Activated naive CD4-positive, alpha-beta T cell (primary cell): ENCODE measurements at places on chromosomes 11 and 22.

DNA sequence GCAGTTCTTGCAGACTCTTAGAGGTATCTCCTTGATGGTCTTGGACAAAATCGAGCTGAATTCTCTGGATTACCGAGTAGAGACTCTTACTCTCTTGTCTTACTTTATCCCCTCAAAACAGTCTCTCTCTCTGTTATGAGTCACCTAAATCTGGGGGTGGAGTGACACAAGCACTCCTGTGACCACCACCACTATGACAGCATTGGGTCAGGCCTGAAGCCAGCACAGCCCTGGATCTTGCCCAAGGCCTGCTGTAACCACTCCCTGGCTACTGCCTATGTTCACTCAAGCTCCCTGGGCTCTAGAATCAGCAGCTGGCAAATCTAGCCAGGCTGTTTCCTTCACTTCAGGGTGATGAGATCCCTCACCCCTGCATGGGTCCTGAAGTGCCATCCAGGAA lies 662.5 kb downstream of the LUZP2 start:
- no peak for DNase-seq

- DNase-seq, result no peak
Measured at GRCh38 chr11:72754544-72755155, 2.4 kb upstream of the ARAP1 start.

DNA sequence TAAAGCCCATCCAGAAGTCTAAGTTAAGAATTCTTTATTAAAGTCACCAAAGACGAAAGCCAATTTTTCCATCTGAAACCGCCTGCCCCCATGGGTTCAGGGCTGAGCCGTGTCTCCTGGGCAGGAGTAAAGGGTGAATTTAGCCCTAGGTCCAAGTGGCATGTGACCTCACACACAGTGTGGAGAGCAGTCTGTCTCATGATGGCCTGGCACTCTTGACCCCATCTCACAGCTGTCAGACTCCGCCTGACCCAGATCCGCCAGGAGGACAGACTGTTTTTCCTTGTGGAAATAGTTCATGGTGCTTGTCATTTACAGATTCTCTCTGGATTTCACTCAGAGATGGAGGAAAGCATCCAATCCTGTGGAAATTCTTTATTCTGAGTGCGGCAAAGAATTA lies 109.7 kb downstream of the GALNT18 start:
- no peak for DNase-seq

DNA sequence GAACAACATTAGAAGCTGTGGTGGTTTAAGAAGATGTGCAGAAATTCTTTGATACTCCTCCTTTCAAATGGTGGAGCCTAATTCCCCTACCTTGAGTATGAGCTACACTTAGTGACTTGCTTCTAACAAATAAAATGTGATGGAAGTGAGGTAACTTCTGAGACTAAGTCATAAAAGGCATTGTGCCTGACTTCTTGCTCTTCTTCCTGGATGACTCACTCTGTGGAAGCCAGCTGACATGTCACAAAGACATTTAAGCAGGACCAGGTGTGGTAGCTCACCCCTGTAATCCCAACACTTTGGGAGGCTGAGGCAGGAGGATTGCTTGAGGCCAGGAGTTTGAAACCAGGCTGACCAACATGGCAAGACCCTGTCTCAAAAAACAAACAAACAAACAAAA lies 3.9 kb upstream of the PLA2G3 start:
- no peak for DNase-seq

GRCh38 chr11:86896441-86896841 lies 58.8 kb downstream of the FZD4 start:
- no peak for DNase-seq

DNA sequence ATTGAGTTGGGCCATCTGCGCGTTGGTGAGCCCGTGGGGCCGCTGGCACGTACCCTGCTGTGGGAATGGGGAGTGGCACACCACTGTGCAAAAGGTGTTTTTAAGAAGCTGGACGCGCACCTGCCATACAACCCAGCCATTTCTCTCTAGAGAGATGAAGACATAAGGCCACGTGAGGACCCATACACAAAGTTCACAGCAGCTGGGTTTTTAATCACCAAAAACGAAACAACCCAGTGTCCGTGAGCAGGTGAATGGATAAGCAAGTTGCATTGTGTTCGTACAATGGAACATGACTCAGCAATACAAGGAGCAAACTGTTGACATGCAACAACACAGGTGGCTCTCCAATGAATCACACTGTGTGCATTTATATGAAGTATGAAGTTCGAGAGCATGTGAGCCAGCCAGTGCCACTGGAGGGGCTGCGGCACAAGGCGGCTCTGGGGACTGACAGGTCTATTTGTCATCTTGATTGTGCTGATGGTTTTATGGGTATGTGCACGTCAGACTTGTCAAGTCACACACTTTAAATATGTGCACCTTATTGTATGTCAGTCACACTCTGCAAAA lies 30.6 kb upstream of the PANX2 start:
- no peak for DNase-seq

- no peak for DNase-seq
Measured at GRCh38 chr11:86497310-86497709, 122.6 kb downstream of the CCDC81 start.

GRCh38 chr22:29710922-29711593 lies 8.7 kb upstream of the CABP7 start:
- DNase-seq, result no peak

DNA sequence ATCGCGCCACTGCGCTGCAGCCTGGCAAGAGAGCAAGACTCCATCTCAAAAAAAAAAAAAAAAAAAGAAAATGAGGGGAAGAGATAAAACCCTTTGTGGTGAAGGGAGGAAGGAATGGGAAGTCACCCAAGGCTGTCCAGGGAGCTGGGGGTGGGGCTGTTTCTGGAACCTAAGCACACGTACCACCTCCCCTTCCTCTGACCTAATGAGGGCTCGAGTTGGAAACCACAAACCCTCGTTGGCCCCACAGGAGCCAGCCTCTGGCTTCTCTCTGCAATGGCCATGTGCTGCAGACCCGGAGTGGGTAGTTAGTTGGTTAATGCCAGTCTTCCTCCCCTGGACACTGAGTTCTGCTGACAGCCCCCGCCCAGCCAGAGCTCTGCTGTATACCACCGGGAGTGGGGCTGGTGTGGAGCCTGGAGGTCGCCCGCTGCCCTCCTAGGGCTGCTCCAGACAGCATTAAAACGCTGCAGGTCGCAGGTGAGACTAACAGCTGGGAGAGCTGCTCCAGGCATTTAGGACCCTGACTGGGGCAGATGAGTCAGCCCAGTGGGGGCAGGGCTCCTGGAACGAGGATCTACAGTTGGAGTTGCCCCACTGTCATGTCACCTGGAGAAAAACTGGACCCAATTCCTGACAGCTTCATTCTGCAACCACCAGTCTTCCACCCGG lies at the start of gene LGALS12:
LGALS12 (plus strand) TSS at position 228 of the 672 bp plus-strand sequence; CDS start at position 603, 375 bp downstream.
- no peak for DNase-seq

GRCh38 chr22:41504397-41504796 lies 35.5 kb downstream of the ACO2 start:
- no peak for DNase-seq

GRCh38 chr11:96218006-96218405 lies 125.0 kb downstream of the MAML2 start:
- DNase-seq, result no peak

DNA sequence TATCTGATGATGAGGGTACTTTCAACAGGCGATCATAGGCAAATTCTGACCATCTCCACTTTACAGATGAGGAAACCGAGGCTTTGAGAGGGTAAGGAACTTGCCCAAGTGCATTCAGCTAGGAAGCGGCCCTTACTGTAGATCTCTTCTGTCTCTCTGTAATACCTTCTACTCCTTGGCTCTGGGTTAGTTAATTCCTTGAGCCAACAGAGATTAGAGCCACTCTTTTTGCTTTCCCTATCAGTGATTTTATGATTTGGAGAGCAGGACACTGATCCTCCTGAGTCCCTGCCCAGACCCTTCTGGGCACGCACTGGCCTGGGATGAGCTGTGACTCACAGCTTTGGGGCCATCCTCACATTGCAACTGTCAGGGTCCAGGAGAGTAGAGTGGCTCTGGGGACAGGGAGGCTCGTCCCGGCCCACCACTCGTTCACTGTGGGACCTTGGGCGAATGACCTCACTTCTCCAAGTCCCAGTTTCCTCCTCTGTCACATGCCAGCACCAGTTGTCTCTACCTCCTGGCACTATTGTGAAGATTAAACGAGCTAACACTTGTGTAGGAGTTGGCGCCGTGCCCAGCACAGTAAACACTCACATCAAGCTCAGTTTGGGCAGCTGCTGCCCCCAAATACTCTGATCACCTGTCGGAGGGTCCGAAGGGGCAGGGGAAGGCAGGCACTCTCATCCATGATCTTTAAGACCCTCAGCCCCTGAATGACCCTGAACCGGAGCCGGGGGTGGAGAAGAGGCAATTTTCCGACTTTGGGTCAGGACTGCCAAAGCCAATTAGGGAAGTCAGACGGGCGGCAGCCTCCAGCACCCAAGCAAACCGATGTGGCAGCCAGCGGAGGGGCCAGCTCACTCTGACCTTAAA lies 235.0 kb downstream of the MIAT start:
- no peak for DNase-seq

GRCh38 chr22:26662160-26662559 lies 4.8 kb downstream of the MIAT start:
- DNase-seq, result no peak

GRCh38 chr11:109894242-109894641 lies 198.9 kb upstream of the ZC3H12C start:
- no peak for DNase-seq

GRCh38 chr22:46125816-46126765 lies 24.2 kb upstream of the PPARA start:
- no peak for DNase-seq

- no peak for DNase-seq
Measured at GRCh38 chr22:30602049-30602448, 4.9 kb upstream of the TCN2 start.

GRCh38 chr11:115911613-115912346 lies 407.6 kb upstream of the CADM1 start:
- no peak for DNase-seq

DNA sequence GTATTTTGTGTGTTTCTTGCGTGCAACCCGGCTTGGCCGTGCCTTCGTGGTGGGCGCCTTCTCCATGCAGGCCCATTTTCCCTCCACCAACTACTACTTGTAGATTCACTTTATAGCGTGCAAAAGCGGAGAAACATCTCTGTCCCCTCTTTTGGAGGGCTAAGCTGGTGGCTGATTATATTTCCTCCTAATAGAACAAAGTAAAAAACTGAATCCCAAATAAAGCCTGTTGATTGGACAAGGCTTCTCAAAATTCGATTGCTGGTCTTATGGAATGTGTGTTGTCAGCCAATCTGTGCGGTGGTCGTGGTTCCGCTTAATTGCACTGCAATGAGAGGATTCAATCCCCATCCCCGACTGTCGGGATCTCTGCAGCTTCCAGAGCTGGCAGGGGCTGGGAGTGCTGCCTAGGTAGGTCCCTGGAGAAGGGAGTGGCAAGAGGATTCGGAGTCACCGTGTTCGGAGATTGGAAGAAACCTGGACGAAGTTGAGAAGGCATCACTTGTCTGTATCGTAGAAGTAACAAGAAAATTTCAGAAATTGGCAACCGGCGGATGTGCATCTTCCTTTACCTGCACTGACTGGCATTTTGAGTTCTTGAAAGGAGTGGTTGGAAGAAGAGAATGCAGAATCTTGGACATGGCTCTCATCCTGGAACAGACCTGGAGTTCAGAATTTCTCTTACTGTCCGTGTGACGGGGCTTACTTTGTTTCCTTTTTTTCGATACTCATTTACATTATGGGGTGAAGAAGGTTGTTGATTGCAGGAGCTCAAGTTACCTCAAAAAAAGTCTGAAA lies 1.1 kb downstream of the HMGXB4 start:
- no peak for DNase-seq

DNA sequence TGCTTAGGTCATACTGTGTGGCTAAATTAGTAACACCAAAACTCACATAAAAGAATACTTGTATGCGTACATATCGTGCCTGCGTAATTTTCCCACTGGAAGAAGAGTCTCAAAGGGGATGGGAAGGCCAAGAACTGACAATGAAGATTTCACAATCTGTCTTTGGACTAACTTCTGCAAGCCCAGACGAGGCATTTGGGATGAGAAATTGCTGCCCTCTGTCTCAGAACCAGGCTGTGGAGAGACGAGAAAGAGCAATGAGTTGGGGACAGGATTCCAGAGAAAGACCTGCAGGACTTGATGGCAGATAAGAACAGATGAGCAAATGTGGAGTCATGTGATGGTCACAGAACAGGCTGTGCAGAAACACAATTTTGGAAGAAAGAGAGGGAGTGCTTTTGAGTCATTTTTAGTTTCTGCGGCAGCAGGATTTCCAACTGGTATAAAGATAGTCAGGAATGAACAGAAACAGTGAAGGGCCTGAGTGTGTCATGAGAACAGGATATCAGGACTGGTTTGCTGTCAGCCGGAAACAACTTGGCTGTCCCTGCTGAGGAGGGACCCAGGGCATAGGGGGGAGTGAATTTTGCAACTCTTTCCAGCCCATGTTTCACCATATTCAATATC lies 82.7 kb upstream of the CTSC start:
- no peak for DNase-seq

- DNase-seq, result no peak
Measured at GRCh38 chr22:47495110-47495509, 732.7 kb downstream of the TBC1D22A start.

DNA sequence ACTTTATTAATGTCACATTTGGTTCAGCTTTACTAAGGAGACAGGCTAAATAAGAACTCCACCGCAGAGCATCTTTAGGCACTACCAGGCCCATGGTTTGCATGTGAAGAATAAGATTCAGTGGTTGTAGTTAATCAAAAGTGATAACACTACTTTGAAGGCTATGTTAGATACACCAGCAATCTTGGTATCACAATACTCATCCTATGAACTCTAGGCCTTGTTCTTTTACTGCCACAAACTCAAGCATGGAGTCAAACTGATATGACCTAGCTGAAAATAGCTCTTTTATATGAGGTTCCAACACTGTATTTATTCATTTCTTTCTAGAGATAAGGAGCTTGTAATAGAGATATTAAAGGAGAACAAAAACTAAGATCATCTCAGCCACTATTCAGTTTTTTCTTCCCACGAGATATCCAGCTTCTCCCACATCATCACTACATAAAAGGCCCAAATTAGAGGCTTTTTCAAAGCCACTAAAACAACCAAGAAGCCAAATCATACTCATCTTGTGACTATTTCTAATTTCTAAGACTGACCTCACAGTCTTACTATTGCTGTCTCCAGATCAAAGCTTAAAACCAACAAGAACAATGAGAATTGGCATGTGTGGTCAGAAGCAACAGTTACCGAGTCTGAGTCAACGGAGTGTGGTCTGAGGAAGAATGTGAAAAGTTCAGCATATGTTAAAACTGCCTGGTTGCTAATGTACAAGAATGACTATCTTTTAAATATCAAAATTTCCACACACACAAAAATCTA lies 25.1 kb upstream of the GUCY1A2 start:
- no peak for DNase-seq

GRCh38 chr11:12185914-12186313 lies 75.5 kb downstream of the MICAL2 start:
- no peak for DNase-seq

- no peak for DNase-seq
Measured at GRCh38 chr11:3041699-3042441, 15.4 kb downstream of the CARS1 start.

GRCh38 chr22:30889268-30889995 lies 79.1 kb downstream of the MORC2 start:
- DNase-seq, result no peak
